Subcutaneous adipose tissue (tissue), 4 donors: ENCODE measurements at places on chromosomes 2 and 18. TPM values are rescaled to one million over a fixed set of nuclear protein-coding genes. Genes with fewer than 3 reads are reported as not detected.

The UGT1A7 gene
- total RNA-seq = not detected

The FOXD4L1 gene
- not detected for total RNA-seq

The NETO1 gene
- total RNA-seq = not detected

The CCDC74A gene
- 6.3 TPM for total RNA-seq

The KCNIP3 gene
- total RNA-seq = 5.4 TPM

The IL1RN gene
- total RNA-seq = 3.4 TPM

The PRSS56 gene
- not detected for total RNA-seq

The MYOM1 gene
- total RNA-seq = 3.7 TPM

The CYP27A1 gene
- total RNA-seq = 206 TPM

The TMEM37 gene
- 64.1 TPM for total RNA-seq

The ZC3H6 gene
- 19.9 TPM for total RNA-seq

The CCDC150 gene
- 1.3 TPM for total RNA-seq

The ARHGAP25 gene
- total RNA-seq = 29.7 TPM

The CABYR gene
- 0.33 TPM for total RNA-seq

The SIX2 gene
- 3.8 TPM for total RNA-seq

The HOXD4 gene
- 6.7 TPM for total RNA-seq

The LHCGR gene
- 2.7 TPM for total RNA-seq
